Nephron progenitor cell (in vitro differentiated cells): ENCODE measurements at places on chromosomes 1 and 21.

GRCh38 chr1:118934706-118935105 is 53.4 kb downstream of the TBX15 start:
- H3K4me3 ChIP-seq = no peak overlapping the region
- H3K4me1 ChIP-seq = peaks cover 23% of the 10 kb centered on the region
- peaks cover 6% of the 10 kb centered on the region for H3K36me3 ChIP-seq
- no peak overlapping the region for H3K27ac ChIP-seq
- no peaks in the 10 kb centered on the region for H3K27me3 ChIP-seq

DNA sequence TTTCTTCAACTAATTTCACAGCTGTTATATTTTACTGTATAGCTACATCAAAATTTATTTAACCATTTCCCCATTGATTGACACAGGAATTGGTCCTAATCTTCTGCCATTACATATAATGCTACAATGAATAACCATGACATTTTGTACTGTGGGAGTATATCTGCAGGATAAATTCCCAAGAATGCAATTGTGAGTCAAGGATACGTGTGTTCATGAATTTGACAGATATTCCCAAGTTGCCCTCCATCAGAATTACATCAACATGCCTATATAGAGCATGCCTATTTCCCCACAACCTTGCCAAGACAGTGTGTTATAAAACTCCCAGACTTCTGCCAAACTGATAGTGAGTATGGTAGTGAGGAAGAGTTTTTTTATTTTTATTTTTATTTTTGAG is 2.7 kb upstream of the TIE1 start:
- no peak for DNase-seq
- H3K4me3 ChIP-seq = no peak overlapping the region
- H3K27me3 ChIP-seq = peaks cover 5% of the 10 kb centered on the region
- peaks cover 45% of the 10 kb centered on the region for H3K4me1 ChIP-seq
- no peaks in the 10 kb centered on the region for H3K36me3 ChIP-seq
- no peak overlapping the region for H3K27ac ChIP-seq

DNA sequence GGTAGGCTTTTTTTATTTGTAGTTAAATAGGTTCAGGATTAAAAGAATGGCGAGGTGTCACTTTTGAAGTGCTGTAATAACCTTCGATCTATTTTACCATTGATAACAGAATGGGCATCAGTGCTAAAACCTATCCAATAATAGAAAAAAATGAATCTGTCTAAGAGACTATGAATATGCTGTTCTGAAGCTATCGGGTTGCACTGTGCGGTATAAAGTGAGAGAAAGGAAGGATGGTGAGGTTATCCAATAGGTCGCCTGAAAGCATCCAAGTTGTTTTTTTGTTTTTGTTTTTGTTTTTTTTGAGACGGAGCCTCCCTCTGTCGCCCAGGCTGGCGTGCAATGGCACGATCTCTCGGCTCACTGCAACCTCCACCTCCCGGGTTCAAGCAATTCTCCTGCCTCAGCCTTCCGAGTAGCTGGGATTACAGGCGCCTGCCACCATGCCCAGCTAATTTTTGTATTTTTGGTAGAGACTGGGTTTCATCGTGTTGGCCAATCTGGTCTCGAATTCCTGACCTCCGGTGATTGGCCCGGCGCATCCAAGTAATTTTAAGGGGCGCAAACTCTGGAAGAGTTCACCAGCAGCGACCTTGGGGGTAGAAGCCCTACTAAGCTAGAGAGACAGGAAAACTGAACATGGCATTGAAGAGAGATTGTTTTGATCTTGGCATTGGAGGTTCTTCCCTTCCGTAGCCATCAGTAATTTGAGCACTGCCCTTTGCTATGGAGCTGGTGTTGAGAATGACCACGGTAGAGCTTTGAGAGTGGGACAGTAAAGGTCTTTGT is 8.7 kb upstream of the MDM4 start:
- H3K27me3 ChIP-seq = peaks cover 23% of the 10 kb centered on the region
- peak; percentile 38 for DNase-seq
- peak overlapping the region; percentile 98 for H3K4me3 ChIP-seq
- no peaks in the 10 kb centered on the region for H3K36me3 ChIP-seq

- H3K27ac ChIP-seq = no peak overlapping the region
- DNase-seq = peak; percentile 49
- H3K4me1 ChIP-seq = peaks cover 22% of the 10 kb centered on the region
- H3K36me3 ChIP-seq = no peaks in the 10 kb centered on the region
- H3K27me3 ChIP-seq = peaks cover 24% of the 10 kb centered on the region
Measured at GRCh38 chr1:206935491-206936067, 10.7 kb downstream of the PIGR start.

DNA sequence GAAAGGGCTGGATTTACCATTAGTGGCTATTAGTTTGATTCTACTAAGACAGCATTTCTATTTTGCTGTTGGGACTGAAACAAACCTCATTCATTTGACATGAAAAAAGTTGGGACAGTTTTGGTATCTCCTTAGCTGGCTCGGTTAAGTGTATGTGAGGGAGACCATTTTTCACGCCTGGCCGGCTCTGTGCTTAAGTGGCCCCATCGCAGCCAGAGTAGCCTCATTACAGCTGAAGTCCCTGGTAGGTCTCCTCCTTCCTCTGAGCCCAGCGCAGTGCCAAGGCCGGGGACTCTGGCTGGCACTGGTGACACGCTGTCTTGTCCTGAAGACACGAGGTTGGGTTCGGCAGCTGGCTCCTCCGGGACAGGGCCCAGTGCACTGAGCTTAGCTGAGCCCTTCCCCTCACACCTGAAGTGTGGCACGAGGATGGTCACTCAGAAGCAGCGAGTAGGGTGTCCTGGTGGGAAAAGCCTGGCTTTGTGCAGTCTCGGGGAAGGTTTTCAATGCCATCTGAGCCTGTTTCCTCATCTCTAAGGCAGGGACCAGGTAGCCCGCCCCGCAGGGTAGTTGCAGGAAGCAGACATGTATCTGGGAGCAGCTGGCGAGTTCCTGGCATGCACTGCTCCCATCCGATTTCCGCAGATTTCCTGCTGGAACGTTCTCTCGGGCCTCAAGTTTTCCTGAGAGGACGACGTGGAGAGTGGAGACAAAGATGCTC is 196.5 kb downstream of the DYRK1A start:
- H3K4me3 ChIP-seq = no peak overlapping the region
- H3K36me3 ChIP-seq = peaks cover 6% of the 10 kb centered on the region
- H3K4me1 ChIP-seq = peaks cover 35% of the 10 kb centered on the region
- no peak for DNase-seq
- peaks cover 50% of the 10 kb centered on the region for H3K27me3 ChIP-seq

GRCh38 chr1:205565799-205566198 is 61.3 kb downstream of the CDK18 start:
- H3K4me3 ChIP-seq = no peak overlapping the region
- H3K27me3 ChIP-seq = peaks cover 64% of the 10 kb centered on the region
- H3K4me1 ChIP-seq = peaks cover 16% of the 10 kb centered on the region
- no peak for DNase-seq

DNA sequence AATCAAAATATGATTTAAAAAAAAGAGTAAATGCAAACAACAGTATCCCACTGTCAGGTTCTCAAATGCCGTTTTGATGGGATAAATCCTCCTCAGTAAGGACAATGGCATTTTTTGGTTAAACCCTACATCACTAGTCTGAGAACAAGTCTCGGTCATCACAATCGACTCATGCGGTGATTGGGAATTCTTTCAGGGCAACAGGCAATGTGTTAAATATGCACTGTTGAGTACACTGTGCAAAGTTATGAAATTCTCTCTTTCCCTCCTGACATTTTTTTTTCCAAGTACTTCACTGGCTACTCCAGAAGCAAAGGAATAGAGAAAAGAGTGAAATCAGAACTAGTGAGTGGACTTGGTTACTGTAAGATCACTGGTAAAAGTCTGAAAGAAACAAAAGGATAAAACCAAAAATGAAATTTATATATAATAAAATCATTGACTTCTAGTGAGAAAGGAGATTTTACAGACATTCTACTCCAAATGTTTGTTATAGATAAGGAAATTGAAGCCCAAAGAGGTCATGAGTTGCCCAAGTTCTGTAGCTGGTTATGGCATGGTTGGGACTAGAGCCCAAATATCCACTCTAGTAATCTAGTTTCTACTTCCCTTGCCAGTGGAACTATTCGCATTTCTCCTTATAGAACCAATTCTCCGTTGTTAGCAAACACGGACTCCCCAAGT is 111.3 kb downstream of the TGFBR3 start:
- no peak for DNase-seq
- H3K4me3 ChIP-seq = no peak overlapping the region
- H3K27me3 ChIP-seq = peaks cover 3% of the 10 kb centered on the region

DNA sequence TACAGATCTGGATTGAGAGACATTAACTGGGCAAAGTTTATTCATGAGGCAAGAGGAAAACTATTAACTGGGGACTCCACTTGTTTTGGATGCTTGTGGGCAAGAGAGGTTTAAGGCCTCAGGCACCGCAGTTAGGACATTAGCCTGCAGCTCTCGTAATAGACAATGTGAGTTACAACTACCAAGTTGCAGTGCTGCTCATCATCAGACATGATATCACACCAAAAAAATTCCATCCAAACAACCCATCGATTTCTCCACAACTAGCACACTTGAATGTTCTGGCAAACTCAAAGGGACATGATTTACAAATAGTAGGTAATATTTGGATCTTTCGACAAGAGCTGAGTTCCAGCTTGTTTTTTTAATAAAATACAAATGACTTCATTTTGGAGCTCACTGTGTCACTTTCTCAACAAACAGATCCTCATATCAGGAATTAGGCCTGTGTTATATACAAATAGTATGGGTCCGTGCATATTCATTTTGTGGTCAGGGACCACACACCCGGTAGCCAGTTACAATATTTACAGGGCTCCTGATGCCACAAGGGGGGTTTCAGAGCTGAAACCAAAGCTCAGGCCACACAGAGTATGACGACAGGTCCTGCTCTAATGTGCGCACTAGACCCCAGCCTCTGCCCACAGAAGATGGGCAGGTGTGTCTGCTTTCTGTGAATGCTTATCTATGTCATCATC is 128.0 kb downstream of the TGFBR3 start:
- no peak overlapping the region for H3K4me3 ChIP-seq
- no peaks in the 10 kb centered on the region for H3K36me3 ChIP-seq
- H3K27me3 ChIP-seq = peaks cover 3% of the 10 kb centered on the region
- peaks cover 14% of the 10 kb centered on the region for H3K4me1 ChIP-seq
- DNase-seq = no peak
- H3K27ac ChIP-seq = no peak overlapping the region

DNA sequence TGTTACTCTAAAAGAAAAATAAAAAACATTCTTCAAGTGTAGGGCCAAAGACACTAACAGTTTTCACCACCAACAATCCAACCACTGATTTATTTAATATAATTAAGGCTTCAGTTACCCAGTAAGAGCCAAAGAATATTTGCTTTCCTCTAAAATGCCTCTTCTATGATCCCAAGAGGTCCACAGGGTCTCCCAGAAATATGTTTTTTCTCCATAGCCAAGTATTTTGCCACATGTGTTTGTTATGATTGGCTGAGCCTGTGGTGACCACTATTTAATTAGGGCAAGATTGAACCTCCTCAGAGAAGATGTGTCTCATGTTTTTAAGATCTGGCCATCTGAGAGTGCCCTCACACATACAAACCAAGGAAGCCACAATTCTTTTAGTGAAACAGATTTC is 135.9 kb downstream of the TPR start:
- no peaks in the 10 kb centered on the region for H3K27me3 ChIP-seq
- H3K4me1 ChIP-seq = no peaks in the 10 kb centered on the region
- H3K36me3 ChIP-seq = no peaks in the 10 kb centered on the region
- no peak overlapping the region for H3K27ac ChIP-seq
- no peak for DNase-seq

GRCh38 chr21:34845521-34846451 is 177.0 kb downstream of the CLIC6 start:
- H3K4me1 ChIP-seq = peaks cover 52% of the 10 kb centered on the region
- no peaks in the 10 kb centered on the region for H3K36me3 ChIP-seq
- peak overlapping the region; percentile 68 for H3K4me3 ChIP-seq
- DNase-seq = no peak
- peak overlapping the region; percentile 96 for H3K27ac ChIP-seq
- H3K27me3 ChIP-seq = peaks cover 4% of the 10 kb centered on the region

DNA sequence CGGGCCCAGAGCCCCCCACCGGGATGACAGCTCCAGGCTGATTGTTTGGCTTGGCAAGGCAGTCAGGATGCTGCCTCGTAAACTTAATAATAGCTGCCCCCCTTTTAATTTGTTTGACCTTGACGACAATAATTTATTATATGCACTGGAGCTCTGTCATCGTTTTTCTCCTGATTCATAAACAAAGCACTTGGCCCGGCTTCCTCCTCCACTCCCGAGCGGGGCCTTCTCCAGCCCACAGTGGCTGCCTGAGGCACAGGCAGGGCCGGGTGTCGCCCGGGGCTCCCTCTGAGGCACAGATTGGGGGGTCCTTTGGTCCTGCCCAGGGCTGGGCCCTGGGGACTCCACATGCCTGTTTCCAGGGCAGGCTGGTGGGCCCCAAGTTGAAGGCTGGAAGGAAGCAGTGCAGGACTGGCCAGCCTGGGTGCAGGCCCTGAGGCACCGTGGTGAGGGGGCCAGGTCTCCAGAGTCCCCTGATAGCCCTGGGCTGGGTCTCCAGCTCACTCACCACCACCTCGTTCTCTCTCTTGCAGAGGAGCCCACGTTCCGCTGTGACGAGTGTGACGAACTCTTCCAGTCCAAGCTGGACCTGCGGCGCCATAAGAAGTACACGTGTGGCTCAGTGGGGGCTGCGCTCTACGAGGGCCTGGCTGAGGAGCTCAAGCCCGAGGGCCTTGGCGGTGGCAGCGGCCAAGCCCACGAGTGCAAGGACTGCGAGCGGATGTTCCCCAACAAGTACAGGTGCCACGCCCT is 52.0 kb upstream of the ARHGEF16 start:
- H3K27ac ChIP-seq = no peak overlapping the region
- H3K27me3 ChIP-seq = peaks cover 55% of the 10 kb centered on the region
- no peaks in the 10 kb centered on the region for H3K36me3 ChIP-seq
- H3K4me1 ChIP-seq = peaks cover 59% of the 10 kb centered on the region
- DNase-seq = no peak
- no peak overlapping the region for H3K4me3 ChIP-seq

DNA sequence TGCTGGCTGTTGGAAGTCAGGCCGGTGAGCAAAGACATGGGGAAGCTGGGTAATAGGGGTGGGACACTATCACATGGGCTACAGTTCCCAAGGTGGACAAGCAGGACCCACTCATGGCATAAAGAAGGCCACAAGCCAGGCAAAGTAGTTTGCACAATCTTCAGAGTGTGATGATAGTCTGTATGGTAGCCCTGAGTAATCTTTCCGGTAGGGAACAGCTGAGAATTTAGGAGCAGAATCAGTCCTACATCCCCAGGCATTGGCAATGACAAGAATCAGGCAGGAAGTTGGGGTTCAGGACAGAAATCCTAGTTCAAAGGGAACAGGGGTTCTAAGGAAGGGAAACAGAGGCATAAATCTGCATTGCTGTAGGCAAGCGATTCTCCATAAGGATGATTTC is 23.9 kb upstream of the SPATA6 start:
- H3K27me3 ChIP-seq = peaks cover 6% of the 10 kb centered on the region
- no peak overlapping the region for H3K4me3 ChIP-seq
- H3K27ac ChIP-seq = no peak overlapping the region
- peaks cover 8% of the 10 kb centered on the region for H3K4me1 ChIP-seq
- no peak for DNase-seq

DNA sequence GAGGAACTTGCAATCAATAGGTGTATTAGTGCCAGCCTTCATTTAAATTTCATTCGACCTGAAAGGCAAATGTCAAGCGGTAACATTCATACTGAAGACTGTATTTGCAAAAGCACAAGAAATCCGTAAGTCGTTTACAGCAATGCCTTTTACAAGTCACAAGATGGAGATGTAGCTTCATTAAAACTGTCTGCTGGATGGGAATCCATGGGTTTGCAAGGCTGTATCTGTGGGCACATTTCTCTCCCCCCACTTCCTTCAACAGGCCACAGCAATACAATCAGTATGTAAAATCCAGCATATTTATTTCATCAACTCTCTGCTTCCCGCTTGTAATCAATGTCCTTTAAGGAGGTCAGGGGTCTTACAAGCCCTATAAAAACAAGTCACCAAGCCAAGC is 147.1 kb downstream of the SLC45A1 start:
- H3K4me3 ChIP-seq = no peak overlapping the region
- no peaks in the 10 kb centered on the region for H3K27me3 ChIP-seq
- no peak for DNase-seq
- peak overlapping the region; percentile 98 for H3K27ac ChIP-seq
- H3K36me3 ChIP-seq = peaks cover 33% of the 10 kb centered on the region
- peaks cover 79% of the 10 kb centered on the region for H3K4me1 ChIP-seq
